Stimulated activated CD8-positive, alpha-beta memory T cell treated with anti-CD3 and anti-CD28 coated beads, Interleukin-7, amount 100 ng/mL, for 1 hour (primary cell): ENCODE measurements at places on chromosomes 6 and 20.
A peak's percentile ranks its signal among the peaks of the same experiment; 100 is the strongest.

- DNase-seq: no peak
Observed at GRCh38 chr6:84866715-84867114, 102.3 kb upstream of the TBX18 start.

- DNase-seq: no peak
Observed at GRCh38 chr20:1242530-1242929, 16.7 kb downstream of the RAD21L1 start.

DNA sequence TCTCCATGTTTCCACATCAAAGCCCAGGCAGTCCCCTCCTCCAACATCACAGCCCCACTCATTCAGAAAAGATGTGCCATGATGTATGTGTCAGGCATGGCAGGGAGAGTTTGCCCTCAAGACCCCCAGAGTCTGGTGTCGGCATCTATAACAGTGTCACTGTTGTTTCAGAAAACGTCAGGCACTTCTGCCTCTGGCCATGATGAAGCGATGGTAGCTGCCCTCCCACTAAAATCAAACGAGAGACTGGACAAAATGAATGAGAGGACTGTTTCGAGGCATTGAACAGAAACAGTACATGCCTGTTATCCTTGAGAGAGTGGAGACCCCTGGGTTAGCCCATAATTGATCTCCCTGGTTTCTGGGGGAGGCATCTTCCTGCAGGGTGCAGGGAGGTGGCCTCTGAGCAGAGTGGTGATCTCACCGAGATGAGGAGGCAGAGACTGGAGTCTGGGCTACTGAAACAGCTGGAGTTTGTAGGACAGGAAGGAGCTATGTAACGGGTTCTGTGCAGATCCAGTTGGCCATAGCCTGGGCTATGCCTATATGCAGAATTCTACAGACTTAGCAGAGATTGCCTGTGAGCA lies 144.5 kb downstream of the SYCP2 start:
- no peak for DNase-seq

DNA sequence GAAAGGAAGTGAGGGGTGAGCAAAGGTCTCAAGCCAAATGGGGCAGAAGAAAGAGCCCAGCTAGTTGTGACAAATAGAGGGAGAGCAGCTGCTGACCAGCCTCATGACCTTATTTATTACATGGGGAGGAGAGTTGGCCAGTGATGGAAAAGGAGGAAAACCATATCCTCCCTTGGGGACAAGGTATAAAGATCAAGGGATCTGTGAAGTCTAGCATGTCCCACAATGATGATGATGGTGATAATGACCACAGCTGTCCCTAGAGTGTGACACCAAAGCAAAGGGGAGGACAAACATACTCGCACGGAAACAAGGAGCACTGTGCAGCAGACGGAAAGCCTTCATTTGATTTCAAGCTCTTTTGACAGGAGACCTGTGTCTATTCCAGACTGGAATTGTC lies 190.4 kb upstream of the MCHR2 start:
- no peak for DNase-seq

- DNase-seq: peak; percentile 49
Observed at GRCh38 chr6:26304797-26305640, 60.0 kb upstream of the BTN3A2 start.

- DNase-seq: no peak
Observed at GRCh38 chr6:147793871-147794643, 285.6 kb downstream of the SAMD5 start.

- DNase-seq: no peak
Observed at GRCh38 chr6:118012944-118013343, 105.9 kb downstream of the SLC35F1 start.

GRCh38 chr20:62797671-62798532 lies 1.6 kb downstream of the MRGBP start:
- DNase-seq: no peak

DNA sequence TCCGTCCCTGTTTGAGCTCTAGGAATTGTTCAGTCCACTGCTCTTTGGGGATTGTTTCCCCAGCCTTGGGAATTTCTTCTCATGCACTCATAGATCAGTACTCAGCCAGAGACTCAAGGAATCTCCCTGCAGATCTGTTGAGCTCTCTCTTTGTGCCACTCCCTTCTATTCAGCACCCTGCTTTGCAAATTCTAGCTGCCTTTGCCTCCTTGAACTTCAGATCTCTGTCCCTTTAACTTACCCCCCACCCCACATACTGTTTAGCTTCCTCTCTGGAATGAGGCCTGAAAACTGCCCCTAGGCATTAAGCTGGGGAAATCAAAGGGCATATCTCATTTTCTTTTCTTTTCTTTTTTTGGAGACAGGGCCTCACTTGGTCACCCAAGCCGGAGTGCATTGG lies 30.5 kb downstream of the QRSL1 start:
- no peak for DNase-seq

DNA sequence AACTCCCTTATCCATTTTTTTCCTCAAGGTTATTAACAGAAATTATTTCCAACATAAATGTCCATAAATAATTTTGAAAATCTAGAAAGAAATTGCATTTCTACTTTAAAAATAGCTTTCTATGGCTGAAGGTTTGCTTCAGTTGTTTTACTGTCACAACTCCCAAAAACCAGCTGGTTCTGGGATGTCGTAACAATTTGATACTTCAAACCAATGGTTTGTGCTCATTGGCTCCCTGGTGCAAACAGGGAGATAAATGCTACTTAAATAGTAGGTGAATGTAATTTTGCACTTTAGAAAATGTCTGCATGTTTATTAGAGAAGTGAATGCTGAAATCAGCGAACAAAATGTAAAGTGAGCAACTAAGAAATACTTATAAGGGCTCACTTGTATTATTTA lies 31.1 kb downstream of the LAMA2 start:
- no peak for DNase-seq

DNA sequence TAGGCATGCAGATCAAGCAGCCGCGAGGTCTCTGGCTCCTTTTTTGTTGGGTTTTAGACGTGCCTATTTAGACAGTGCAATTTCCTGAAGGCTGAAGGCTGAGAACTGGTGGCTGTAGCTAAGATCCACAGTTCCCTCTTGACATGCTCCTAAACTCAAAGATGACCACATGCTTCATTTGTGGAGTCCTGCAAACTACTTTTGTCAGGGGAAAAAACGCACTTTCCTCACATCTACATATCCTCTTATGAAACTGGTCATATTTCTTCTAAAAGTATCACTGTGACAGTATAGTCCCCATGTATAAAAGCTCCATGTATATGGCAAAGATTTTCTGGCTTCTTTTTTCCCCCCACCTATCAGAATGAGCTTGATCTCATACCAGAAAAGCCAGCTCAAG lies 30.7 kb downstream of the LYRM4 start:
- no peak for DNase-seq

DNA sequence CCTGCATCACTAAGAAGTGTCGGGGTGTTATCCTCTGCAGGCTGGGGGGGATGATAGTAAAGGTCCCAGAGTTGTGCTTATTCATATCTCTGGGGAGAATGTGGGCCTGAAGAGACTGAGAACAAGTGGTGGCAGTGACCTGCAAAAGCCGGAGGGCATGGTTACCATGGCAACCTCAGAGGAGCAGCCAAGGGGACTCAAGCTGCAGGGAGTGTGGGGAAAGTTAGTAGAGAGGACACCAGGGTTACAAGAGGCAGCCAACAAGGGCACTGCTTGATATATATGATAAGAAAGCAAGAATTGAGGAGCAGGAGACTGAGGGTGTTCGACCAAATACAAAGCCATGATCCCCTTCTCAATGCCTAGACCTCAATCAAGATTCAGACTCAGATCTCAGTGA lies 46.1 kb downstream of the HLA-F start:
- DNase-seq: no peak

GRCh38 chr6:12009180-12009685 lies 2.9 kb upstream of the HIVEP1 start:
- DNase-seq: no peak

GRCh38 chr6:139776041-139776440 lies 401.6 kb upstream of the CITED2 start:
- no peak for DNase-seq

DNA sequence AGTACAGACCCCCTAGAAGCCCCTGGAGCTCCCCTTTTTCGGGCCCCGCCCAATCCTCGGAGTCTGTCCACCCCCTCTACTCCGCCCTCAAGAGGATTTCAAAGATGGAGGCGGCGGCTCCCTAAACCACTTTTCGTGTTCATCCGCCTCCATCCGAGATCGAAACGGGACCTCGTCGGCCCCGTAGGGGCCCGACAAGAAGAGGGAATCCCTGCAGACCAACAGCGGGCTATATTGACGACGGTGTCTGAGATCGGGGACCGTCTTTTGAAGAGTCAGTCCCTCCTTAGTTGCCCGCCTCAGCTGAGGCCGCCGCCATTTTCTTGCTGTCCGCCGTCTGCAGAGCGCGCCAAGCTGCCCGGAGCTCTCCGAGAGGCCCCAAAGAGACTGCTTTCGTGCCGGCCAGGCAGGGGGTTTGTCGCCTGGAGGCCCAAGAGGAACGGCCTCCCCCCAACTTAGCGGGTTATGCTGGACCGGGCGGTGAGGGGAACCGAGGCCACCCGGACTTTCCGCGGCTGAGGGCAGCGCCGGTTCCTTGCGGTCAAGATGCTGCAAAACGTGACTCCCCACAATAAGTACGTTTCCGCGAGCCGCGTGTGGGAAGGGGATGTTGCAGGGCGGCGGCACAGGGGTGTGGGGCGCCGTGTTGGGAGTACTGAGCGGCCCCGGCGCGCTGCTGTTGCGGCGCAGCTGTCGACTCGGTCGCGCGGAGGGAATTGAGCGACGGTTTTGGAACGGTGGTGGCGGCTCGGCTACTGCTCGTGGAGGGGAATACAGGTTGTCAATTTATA lies 4.2 kb downstream of the BRD2 start:
- no peak for DNase-seq

GRCh38 chr20:5234158-5234557 lies 82.6 kb downstream of the PROKR2 start:
- DNase-seq: no peak

GRCh38 chr20:56411759-56412472 lies at the start of gene CASS4:
Gene CASS4, plus strand, starts transcription at chr20:56412260. Its CDS starts 199 bp downstream, at chr20:56412459.
- no peak for DNase-seq

DNA sequence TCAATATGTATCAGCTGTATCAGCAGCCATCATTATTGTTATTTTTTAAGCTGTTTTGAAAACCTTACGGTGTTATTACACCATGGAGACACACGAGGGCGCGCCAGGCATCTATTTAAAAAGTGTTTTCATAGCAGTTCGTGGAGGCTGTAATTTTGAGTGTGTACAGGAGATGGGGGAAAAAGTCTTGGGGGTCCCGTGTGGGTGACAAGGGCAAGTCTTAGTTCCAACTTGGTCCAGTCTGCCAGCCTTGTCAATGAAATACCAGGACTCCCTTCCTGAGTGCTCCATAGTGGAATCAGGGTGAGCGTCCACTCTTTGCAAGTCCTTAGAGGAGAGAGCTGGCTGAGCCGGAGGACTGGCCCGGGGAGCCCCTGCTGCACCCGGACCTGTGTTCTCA lies 43.3 kb downstream of the SLC2A10 start:
- peak; percentile 20 for DNase-seq

DNA sequence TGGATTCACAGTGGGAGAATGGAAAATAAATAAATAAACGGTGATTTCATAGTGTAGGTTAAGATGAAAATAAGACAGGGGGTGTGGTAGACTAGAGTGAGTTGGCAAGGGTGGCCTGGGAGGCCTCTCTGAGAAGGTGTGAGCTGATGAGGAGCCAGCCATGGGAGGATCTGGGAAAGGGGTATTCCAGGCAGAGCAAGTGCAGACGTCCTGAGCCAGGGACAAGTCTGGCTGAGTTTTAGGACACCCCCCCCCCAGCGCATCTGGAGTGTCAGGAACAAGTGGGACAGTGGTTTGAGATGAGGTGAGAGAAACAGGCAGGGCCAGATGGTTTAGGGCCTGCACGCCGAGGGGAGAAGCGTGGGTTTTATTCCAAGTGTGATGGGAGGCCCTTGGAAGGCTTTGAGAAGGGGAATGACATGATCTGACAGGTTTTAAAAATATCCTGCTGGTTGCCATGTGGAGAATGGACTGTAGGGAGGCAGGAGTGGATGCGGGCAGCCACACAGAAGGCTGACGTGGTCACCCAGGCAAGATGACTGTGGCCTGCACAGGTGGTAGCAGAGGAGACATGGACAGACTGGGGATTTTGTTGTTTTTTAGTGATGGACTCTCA lies 21.1 kb upstream of the CCM2L start:
- DNase-seq: no peak

- no peak for DNase-seq
Observed at GRCh38 chr6:36025932-36026327, 1.5 kb upstream of the SLC26A8 start.

GRCh38 chr6:119514345-119514744 lies 164.8 kb upstream of the MAN1A1 start:
- no peak for DNase-seq

DNA sequence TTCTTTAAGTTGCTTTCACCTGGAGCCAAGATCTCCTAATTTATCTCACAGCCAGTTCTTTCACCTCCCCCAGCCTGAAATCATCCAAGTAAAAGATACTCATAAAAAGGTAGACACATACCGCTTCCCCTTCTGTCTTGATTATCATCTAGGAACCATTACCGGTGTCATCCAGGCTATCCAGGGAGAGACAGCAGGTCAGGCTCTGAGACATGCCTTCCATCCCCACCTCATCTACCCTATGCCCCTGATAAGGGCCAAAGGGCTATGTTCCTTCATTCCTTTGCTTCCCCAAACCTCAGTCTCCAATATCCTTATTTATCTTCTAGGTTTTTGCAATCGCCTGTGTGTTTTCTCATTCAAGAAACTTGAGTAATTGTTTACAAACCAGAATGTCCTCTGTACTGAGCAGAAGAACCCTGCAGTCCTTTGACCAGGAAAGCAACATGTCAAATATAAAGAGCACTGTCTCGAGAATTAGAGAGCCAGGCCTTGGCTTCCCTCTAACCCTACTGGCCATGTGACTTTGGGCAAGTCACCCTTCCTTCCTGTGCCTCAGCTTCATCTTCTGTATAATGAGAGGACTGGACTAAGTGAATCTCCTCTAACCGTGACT lies 41.0 kb downstream of the TNFRSF21 start:
- no peak for DNase-seq

DNA sequence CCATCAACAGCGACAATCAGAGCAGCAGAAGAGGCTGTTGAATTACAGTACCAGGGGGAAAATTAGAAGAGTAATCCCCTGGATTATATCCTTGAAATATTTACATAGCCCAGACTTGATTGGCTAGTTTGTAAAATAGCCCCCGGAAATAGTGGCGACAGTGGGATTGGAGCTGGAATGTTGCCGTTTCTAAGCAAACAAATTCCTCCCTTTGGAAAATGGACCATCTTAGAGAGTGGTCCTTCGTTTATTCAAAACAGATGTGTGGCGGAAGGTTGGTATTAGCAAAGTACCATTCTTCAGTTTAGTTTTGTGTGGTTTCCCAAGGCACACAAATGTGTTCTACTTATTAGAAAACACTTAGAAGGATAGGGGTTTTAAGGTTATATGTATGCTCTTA lies 4.5 kb upstream of the EPB41L2 start:
- DNase-seq: no peak
